ENCODE measurements at places on chromosomes 13 and 19. TPM values are rescaled to one million over a fixed set of nuclear protein-coding genes. Genes with fewer than 3 reads are reported as not detected.

Gene C1QTNF9B
- polyA plus RNA-seq, result not detected

Gene CGB8
- polyA plus RNA-seq, result not detected

Gene TFDP1
- 66.9 TPM for polyA plus RNA-seq

Gene HSD17B14
- 1.2 TPM for polyA plus RNA-seq

Gene RFC3
- 6.7 TPM for polyA plus RNA-seq

Gene TMEM238
- 1.1 TPM for polyA plus RNA-seq
